AG09319 (cell line): ENCODE measurements at places on chromosomes 7 and 10.
A peak's percentile ranks its signal among the peaks of the same experiment; 100 is the strongest.

- DNase-seq: no peak
Measured at GRCh38 chr10:94097656-94098055, 103.9 kb downstream of the PLCE1 start.

DNA sequence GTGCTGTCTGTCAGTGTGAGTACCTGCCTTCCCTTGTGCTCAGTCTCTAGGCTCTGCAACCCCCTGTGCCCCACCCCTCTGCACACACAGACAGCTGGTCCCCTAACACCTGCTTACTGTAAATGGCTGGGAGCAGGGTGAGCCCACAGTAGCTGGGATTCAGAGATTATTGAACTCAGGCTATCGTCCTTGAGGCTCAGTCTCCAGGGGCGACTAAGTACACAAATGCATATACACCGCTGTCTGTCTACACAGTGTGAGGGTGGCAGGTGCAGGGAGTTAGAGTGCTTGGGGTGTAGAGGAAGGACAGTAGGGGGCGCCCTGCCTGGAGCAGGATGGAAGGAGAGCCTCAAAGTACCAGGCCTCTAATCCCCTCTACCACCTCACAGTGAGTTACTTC lies 12.9 kb downstream of the UPP1 start:
- DNase-seq: no peak

- no peak for DNase-seq
Measured at GRCh38 chr7:36301914-36302771, 87.5 kb upstream of the ANLN start.

DNA sequence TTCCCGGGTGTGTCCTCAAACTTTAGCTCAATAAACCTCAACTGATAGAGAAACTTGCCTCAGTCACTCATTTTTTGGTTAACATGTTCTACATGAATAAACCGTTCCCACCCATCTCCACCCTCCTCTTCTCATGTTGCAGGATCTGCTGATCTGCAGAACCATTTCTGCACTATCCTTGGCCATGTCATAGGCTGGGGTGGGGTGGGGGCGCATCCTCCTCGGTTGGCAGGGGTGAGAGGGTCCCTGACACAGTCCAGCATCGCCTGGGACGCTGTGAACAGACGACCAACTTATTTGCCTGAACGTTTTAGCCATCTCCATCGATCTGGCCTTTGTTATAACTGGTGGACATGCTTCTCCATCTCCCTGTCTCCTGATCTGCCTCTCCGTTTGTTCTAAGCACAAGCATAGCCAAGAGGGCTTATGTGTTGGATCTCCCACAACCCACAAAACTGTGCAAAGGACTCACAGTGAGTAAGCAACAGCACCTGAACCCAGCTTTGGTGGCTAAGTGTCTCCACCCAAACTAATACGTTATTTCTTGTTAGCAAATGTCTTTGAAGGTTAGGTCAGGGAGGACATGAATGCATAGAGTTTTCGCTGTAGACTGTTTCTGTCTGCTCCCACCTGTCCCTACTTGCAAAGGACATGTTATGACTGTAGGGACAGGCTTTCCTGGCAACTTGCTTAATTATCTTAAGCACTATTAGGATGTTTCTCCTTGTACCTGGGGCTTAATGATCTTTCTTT lies 51.7 kb downstream of the PRKCQ start:
- no peak for DNase-seq

DNA sequence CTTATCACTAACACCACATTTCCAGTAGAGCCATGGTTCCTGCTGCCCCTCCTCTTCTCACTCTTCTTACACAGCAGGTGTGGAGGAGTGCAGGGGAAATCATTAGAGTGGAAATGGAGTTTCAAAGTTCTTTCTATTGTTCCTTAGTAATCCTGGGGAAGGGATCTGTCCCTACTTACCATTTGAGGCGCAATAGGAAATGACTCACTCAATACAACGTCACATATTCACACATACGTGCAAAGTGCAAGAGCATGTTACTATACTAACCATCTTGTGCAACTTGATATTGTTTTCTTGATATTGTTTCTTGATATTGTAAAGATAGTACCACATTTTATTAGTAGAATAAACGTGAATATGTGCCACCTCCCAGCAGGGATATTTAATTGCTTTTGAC lies 1010.2 kb downstream of the DNAJB9 start:
- DNase-seq: no peak

DNA sequence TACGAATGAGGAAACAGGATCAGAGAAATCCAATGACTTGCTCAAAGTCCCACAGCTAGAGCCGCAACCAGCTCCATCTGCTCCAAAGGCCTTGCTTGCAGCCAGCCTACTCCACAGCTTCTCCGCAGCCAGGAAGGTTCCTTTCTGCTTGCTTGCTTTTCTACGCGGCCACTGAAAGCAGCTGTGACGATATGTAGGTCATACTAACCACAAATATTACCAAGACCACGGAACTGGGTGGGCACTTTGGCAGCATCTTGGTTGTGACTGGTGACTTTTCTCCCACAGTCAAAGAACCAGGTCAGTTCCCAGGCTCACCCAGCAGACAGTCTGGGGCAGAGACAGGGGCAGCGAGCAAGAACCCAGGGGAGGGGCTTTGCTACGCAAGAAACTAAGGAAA lies 86.4 kb downstream of the FAM53B start:
- DNase-seq: no peak

- no peak for DNase-seq
Measured at GRCh38 chr7:24722386-24723177, 34.7 kb downstream of the GSDME start.

DNA sequence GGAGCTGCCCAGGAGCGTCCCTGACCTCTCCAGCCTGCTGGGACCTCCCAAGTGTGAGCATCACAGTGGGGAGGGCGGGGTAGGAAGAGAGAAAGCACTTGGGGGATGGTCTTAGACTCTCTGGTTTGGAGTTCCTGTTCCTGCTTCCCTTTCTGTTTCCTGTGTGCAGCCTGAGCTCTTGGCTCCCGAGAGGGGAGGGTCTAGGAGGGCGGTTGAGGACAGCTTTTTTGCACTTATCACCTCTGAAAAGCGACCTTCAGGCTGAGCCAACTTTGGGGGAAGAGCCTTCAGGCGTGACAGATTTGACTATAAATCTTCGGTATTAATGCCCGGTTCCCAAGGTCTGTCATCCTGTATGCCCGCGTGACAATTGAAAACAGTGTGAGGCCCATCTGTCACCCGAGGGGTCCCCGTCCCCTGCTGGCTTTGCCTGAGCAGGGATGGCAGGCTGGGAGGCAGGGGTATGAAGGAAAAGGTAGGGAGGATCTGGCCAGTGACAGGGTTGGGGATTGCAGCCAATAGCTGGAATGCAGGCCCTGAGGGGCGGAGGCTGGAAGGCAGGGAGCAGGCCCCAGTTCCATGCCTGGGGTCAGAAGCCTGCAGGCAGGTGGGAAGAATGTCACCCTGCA lies 78.6 kb downstream of the CDH23 start:
- no peak for DNase-seq

DNA sequence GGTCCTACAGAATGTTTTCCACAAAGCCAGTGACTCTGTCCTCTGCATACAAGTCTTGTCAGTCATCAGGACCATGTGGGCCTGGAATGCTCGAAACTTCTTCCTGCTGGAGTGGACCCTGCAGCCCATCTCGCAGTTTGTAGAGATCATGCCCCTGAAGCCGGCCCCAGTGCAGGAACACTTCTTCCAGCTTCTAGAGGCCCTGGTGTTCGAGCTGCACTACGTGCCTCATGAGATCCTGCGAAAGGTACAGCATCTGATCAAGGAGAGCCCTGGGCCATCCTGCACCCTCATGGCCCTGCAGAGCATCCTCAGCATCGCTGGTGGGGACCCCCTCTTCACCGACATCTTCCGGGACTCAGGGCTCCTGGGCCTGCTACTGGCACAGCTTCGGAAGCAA lies 46.5 kb downstream of the WDFY4 start:
- no peak for DNase-seq

GRCh38 chr10:113226399-113226798 lies 276.4 kb downstream of the TCF7L2 start:
- no peak for DNase-seq

- DNase-seq: no peak
Measured at GRCh38 chr7:153193144-153193595, 433.6 kb downstream of the ACTR3B start.

- DNase-seq: no peak
Measured at GRCh38 chr7:21999896-22000295, 54.2 kb upstream of the CDCA7L start.

GRCh38 chr10:103575416-103576075 lies 82.0 kb downstream of the NEURL1 start:
- DNase-seq: no peak

- DNase-seq: no peak
Measured at GRCh38 chr10:97459933-97460332, 14.0 kb downstream of the ZDHHC16 start.

DNA sequence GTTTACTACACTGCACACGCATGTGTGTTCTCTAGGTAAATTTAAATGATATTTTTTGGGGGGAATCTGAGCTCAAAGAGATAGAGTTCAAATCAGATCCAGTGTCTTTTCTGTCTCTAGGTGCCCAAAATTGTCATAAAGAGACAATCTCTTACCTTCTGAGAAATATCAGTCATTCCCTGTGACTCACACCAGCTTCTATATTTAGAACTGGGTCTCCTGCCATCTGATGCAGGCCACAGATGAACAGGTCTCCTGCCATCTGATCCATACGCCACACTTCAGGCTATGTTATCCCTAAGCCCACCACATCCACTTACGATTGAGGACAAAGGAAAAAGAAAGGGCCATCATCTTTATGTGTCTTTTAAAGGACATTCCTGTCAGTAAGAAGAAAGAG lies 136.3 kb upstream of the LAMB4 start:
- DNase-seq: no peak

- DNase-seq: no peak
Measured at GRCh38 chr10:7136016-7136415, 274.8 kb downstream of the SFMBT2 start.

- DNase-seq: peak; percentile 80
Measured at GRCh38 chr7:140653319-140654108, 12.9 kb upstream of the DENND2A start.

DNA sequence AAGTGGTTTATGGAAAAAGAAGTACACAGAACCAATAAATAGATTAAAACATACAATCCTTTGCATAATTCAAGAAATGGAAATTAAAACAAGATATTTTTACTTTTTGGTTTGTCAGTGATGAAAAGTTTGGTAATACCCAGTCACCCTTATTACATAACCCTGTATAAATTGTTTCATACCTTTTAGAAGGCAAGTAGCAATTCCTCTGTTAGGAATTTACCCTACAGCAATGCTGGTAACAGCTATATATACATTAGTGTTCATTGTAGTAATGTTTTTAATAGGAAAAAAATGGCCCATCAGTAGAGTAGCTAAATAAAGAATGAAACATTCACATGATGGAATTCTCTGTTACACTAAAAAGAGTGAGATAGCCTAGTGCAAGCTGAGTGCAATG lies 42.7 kb downstream of the PTPN12 start:
- DNase-seq: no peak

DNA sequence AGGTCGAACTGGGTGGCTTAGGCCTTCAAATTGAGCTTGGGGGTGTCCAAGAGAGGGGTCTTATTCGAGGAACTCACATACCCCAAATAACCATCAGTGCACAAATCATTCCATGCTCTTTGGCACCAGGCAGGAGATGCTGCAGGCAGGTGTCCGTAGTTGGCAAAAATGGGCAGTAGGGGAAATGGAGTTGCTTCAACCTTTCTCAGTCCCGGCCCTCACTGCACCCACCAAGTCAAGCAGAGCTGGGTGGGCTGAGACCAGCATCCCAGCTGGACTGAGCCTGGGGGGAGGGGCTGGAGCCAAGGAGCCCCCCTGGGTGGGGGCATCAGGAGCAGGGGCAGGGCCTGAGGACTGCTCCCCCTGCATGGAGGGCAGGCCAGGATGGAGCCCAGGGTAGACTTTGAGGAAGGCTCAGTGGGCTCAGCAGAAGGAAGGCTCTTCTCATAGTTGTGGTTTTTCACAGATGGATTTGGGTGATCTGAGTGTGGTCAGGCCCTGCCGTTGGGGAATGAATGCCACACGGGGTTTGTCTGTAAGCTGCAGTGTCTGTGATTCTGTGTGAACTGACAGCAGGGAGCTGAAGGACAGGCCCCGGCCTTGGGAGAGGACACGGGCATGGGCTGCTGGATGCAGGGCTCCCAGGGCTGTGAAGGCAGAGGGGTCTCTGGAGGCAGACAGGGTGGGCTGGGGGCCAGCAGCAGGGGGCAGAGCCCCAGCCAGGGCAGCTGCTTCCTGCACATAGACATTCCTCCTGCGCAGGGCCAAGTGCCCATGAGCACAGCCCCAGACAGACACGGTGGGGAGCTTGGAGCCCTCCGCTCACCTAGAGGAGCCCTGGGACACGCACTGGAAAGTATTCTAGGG lies 144.5 kb downstream of the ADCY1 start:
- no peak for DNase-seq

- no peak for DNase-seq
Measured at GRCh38 chr7:70694971-70695794, 436.8 kb upstream of the GALNT17 start.

GRCh38 chr7:112411186-112411795 lies 39.0 kb upstream of the IFRD1 start:
- no peak for DNase-seq

- DNase-seq: no peak
Measured at GRCh38 chr7:17719998-17720397, 220.3 kb downstream of the SNX13 start.

- DNase-seq: no peak
Measured at GRCh38 chr10:117137031-117137910, 799 bp downstream of the VAX1 start.

- DNase-seq: no peak
Measured at GRCh38 chr7:14924398-14924797, 21.8 kb upstream of the DGKB start.

DNA sequence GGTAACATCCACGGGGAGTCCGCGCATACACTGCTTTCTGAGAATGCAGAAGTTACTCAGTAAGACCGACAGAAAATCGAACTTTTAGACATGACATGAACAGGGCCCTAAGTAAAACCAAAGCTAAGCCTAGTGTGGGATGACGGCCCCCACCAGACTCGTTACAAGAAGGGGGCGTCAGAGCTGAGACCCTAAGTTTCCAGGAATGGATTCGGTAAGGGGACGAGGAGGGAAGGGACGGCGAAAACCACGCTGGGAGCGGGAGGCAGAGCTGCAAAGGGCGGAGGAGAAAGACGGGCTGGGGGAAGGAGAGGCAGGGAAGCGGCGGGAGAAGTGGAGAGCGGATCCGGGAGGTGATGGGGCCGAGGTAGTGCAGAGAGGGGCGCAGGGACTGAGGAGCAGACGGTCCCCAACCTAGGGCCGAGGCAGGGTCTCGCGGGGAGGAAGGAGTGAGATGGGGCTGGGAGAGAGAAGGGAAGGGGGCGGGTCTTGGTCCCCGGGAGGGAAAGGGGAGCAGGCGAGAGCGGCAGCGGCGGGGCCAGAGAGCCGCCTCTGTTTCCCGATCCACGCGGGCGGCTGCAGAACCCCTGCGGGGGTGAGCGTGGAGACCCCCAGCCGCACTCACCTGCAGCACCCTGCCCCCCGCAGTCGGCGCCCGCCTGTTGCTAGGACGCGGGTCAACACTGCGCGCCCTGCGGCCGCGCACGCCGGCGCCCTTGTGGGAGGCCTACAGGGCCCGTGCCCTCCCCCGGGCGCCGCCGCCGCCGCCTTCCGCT lies 513 bp downstream of the ODAD2 start:
- no peak for DNase-seq

- DNase-seq: no peak
Measured at GRCh38 chr7:138610671-138611170, 90.4 kb downstream of the SVOPL start.
